ENCODE measurements at places on chromosomes 1 and 21.

- DNase-seq: peak; percentile 43
Observed at GRCh38 chr1:116881879-116882520, 27.7 kb upstream of the PTGFRN start.

- no peak for DNase-seq
Observed at GRCh38 chr1:90107990-90108389, 113.1 kb downstream of the ZNF326 start.

DNA sequence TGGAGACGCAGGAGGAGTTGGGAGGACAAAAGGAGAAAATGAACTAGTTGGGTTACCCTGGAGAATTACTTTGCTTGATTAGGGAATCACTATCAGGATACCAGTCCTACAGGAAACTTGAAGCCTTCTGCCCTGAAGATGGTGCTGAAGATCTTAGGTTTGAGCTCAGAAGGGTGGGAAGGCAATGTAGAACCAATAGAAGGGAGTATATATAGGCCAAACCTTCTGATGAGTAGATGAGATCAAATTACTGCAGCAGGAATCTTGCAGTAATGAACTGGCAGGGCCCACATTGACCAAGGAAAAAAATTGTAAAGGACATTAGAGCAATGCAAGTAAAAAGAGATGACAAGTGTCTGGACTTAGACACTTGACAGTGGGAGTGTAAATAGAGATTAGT lies 116.3 kb upstream of the CACYBP start:
- DNase-seq: no peak

- DNase-seq: no peak
Observed at GRCh38 chr1:167526667-167527383, 8.5 kb upstream of the CD247 start.

DNA sequence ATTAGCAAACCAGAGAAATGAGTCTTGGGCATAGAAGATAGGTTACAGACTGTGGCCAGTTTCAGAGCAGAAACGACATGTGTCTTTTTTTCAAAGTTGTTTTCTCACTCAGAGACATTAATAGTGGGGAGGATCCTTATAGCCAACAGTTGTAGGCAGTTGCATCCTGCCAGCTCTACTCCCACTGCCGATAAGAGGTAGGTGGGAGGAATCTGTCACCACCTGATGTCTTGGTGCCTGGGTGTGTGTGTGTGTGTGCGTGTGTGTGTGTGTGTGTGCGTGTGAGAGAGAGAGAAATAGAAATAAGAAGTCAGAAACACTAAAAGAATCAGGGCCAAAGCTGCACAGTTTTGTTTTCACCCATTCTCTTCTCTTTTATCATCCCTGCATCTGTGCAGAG lies 219.5 kb downstream of the ZP4 start:
- DNase-seq: no peak

GRCh38 chr21:31052489-31053142 lies 14.3 kb upstream of the KRTAP19-8 start:
- DNase-seq: no peak

GRCh38 chr1:85359874-85360721 lies 83.7 kb upstream of the BCL10 start:
- no peak for DNase-seq

DNA sequence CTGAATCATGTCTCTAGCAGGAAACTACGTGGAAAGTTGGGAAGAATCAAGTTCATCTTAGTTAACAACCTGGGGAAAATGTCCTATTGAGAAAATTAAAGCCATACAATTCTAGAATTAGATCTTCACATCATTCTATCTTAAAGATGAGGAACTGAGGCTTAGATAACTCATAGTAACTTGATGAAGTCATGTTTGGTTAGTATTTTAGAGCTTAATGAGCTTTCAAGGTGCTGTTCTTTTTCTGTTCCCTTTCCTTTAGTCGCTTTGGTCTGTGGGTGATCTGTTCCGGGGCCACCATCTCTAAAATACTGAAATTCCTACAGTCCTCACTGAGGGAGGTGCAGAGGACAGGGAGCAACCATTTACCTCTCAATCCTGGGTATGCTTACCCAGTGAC lies 4.3 kb upstream of the GLUL start:
- no peak for DNase-seq

GRCh38 chr1:65108025-65108642 lies 39.9 kb upstream of the AK4 start:
- no peak for DNase-seq

DNA sequence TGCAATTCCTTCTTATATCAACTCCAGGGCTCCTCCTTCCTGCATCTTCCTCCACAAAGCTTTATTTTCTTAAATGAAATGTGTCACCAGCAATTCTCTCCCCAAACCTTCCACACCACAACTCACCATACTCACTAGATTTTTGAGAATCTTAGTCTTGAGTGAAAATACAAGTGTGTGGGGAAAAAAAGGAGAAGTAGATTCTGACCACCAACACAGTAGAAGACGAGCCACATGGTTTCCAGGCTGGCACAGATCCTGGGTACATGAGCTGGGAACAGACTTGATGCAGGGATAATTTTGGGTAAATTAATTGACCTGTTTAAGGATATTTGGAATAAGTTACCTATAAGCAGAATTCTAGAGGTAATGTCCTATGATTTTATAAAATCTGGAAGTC lies 72.8 kb upstream of the KCNJ15 start:
- no peak for DNase-seq

- DNase-seq: no peak
Observed at GRCh38 chr21:42864815-42865775, 14.2 kb downstream of the WDR4 start.

DNA sequence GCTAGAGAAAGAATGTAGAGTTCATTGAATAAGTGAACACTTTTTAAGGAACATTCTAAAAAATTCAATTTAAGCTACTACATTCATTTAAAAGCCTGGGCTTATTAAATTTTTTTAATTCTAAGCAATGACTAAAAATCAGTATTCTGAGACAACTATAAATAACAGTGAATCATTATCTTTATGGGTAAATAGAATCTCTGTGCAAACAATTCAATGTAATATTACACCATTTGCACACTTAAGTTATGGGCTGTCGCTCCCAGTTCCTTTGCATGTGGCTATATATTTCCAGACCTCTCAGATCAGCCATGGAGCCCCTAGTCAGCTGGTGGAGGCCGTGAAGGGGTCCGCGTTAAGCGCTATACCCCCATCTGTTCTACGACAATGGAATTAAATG lies 65.1 kb downstream of the KCNK1 start:
- no peak for DNase-seq

DNA sequence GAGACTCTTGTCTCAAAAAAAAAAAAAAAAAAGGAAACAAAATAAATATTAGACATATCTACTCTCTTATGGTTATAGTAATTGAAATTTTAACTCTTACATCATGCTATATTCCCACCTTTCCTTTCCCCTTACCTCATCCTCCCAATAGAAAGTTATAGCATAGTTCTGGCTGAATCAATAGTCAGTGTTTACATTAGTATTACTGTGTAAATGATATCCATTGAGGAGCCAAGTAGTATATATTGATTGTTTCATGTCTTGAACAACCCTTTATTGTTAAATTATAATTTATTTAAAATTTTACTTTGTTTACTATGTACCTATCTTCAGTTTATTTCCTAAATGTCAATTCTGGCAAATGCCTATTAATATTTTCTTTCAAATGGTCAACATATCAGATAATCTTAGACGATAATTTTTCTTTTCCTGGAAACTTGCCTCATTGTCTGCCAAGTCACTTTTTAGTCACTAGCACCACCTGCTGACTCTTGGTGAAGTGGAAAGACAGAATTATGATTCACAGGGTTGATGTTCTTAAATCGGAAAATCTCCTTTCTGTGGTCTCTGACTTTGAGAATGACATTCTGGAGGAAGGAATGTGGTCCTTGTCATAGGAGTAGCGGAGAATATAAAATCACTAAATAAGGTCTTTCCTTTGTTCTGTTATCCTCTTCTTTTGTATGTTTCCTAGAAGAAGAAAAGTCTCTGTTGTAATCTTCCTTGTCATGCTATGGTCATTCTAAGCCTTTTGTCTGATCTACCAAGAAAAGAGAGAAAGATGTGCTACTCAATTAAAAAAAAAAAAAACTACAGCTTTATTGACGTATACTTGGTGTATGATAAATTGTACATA lies 8.6 kb downstream of the HJV start:
- DNase-seq: peak; percentile 85

- DNase-seq: peak; percentile 8
Observed at GRCh38 chr1:25683731-25684130, 67.1 kb downstream of the MAN1C1 start.

DNA sequence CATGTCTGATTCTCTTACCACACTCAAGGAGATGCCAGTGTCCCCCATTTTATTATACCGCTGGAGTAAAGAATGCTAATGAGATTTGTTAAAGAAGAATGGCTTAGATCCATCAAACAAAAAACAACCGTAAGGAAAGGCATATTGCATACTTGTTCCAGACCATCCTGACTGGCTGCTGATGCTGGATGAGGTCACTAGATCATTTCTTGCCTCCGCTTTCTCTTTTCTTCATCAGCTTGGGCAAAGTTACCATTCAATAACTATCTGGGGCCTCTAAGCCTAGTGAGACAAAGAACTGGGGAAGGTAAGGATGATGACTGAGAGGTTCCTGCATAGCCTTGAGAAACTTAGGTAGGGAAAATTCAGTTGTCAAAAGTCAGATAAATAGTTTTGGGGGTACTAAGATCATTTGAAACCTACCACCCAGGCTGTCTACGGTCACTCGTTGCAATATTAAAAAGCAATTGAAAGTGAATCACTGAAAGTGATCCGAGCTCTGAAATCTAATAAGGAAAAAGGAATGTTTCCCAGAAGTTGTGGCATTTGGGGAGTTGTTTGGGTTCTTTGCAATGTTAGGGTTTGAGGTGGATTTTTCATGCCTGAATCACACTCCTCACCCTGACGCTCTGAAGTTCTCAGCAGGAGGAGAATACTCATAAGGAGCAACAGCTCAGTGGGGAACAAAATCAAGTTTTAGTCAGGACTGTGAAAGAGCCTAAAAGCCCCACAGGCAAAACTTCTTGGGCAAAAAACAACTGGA lies 176.8 kb downstream of the HHIPL2 start:
- no peak for DNase-seq

DNA sequence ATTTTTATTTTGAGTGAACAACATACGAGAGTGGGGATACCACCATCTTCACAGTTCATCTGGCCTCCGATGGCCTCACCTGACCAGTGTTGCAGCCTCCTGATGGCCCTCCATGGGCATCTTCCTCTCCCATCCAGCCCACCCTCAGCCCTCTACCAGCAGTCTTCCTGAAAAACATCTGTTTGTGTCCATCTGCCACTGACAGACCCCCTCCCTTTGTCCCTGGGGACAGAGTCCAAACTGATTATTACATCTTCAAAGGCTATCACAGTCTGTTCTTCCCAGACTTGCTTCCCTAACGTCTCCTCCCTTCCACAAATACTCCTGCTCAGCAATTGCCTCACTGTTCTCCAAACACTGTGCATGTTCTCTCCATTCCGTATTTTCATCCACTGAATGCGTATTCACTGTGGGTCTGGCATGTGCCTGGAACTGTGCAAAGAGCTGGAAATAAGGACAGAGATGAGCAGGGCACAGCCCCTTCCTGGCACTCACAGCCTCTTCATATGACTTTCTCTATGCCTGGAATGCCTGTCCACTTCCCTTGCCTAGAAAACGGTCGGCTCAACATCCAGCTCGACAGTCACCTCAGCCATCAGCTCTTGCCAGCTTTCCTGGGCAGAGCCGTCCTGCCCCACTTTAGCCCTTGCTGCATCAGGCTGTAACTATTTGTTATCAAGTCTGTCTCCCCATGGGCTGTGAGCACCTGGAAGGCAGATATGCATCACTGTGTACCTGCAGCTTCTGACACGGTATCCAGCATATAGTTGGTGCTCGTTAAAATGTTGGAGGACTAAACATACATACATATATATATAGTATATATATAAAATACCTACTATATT lies 8.3 kb upstream of the ATF3 start:
- no peak for DNase-seq

GRCh38 chr1:156291226-156292061 lies 4.0 kb downstream of the GLMP start:
- DNase-seq: peak; percentile 87

DNA sequence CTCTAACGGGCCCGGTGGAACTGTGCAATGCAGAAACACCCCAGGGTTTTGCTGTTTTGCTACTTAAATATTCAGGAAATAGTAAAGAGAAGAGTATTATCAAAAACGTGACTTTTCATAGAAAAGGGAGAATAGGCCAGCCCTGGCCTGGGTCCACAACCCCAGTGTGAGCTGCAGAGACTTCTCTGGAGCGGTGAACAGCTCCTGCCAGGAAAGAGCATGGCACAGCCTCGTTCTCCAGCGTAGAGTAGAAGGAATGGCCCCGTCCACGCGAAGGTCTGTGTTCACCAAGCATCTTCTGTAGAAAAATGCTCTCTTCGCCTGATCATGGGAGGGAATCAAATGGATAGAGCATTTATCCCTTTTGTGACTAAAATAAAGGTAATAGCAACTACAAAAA lies 51.4 kb downstream of the PDE9A start:
- no peak for DNase-seq

GRCh38 chr1:7916501-7916830 lies 24.2 kb downstream of the TNFRSF9 start:
- no peak for DNase-seq

- no peak for DNase-seq
Observed at GRCh38 chr1:159561497-159561896, 25.7 kb upstream of the OR10J5 start.

- DNase-seq: no peak
Observed at GRCh38 chr1:246969621-246970020, 37.9 kb upstream of the AHCTF1 start.
